NB4 (cell line): ENCODE measurements at places on chromosomes 5 and 9.

- no peak for DNase-seq
These were observed 513 bp upstream of the RNF180 start for GRCh38 chr5:64165160-64165499.

- no peak for DNase-seq
These were observed 19.2 kb upstream of the HMGCS1 start for GRCh38 chr5:43332401-43332800.

- DNase-seq, result no peak
These were observed 16.7 kb upstream of the TNFSF8 start for GRCh38 chr9:114947058-114947457.

GRCh38 chr5:83475391-83475863, 3.9 kb downstream of the VCAN start:
- DNase-seq, result no peak

DNA sequence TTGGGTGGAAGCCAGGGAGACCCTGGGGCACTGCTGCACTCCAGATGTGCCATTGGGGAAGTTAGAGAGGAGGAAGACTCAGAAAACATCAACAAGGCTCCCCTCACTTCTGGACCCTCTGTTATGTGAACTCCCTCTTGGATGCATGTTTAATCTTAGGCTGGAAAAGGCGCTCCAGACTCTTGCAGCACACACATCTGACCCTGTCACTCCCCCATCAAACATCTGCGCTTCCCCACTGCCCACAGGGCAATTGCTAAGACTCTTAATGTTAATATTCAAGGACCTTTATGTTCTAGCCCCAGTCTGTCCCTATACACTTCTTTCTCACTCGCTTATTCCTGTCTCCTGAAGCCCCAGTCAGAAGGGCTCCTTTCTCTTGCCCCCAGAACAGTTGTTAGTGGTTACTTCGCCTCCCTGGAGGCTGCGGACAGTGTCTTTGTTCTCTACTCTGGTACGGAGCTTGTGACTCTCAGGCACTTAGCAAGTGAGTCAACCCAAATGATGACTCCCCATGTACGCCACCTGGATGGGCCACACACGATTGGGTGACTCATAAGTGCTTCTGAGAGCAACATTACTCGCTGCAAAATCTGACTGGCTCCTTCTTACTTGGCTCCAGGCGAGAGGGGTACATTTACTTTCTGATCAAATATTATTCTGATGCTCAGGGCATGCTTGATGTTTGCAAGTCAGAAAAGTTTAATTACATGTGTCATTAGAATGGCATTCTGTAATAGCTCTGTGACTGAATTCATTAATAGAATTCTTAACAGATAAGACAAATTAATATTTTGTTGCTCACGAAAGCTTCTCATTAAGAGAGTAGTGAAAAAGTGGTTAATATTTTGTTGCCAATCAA, 193.6 kb downstream of the HSPA4 start:
- peak; percentile 76 for DNase-seq

- DNase-seq, result no peak
These were observed 38.0 kb upstream of the TCERG1 start for GRCh38 chr5:146409054-146409671.

DNA sequence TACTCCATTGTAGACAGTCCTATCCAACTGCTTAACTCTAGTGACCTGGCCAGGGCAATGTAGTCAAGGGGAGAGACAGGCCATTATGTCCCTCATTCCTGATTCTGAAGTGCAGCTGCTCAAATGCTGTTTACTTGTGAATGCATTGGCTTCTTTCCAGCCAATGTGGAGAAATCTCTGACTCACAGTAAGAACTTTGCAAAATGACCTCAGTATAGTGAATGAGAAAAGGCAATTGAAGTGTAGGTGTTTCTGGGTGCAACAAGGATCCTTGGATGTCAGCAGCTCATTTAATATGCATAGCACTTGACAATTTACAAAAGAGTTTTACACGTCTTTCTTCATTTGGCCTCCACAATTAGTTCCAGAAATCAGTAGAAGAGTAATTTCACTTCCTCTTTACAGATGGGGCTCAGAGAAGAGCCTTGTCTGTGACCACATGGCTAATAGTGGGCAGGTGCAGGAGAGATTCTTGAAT, 367.2 kb downstream of the OSTF1 start:
- peak; percentile 1 for DNase-seq

- DNase-seq, result no peak
These were observed 99.6 kb downstream of the DOCK2 start for GRCh38 chr5:169736653-169737052.

- no peak for DNase-seq
These were observed 2263.8 kb upstream of the ACO1 start for GRCh38 chr9:30120666-30121065.

DNA sequence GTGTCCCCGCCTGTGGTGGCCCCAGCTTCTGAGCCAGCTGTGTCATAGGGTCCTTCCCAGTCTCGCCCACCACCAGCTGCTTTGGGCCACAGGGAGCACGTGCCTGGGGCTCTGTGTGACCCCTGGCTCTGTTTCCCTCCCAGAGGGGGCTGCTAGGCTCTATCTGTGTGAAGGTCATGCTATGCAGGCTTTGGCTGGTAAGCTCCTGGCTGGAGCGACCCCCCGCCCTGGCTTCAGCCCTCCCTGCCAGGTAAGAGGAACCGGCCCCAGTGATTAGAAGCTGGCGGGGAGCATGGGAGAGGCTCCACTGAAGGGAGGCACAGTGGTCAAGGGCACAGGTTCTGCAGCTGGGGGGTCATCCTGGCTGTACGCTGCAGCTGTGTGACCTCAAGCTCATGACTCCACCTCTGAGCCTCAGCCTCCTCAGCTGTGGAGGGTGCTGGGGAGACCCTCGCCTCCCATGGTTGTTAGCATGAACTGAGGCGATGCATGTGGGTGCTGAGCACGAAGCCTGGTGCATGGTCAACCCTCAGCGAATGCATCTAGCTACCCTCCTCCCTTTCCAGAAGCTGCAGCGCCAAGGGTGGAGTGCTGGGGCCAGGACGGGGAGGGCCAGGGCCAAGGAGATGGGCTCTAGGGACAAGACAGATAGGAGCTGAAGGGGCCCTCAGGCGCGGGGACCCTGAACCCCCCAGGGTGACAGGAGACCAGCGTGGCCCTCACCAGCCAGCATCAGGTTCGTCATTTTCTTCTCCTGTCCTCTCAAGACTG, 163.8 kb upstream of the MVB12B start:
- no peak for DNase-seq
